ENCODE measurements at places on chromosomes 7 and 10.

- no peak for DNase-seq
These were observed 228.2 kb upstream of the CCDC6 start for GRCh38 chr10:60134548-60134947.

GRCh38 chr10:96124230-96125141, 5.6 kb upstream of the ZNF518A start:
- DNase-seq: peak; percentile 33

- DNase-seq: no peak
These were observed 10.0 kb upstream of the INPP5F start for GRCh38 chr10:119715628-119716505.

- DNase-seq: no peak
These were observed 53.5 kb downstream of the TRIL start for GRCh38 chr7:28904578-28905048.

DNA sequence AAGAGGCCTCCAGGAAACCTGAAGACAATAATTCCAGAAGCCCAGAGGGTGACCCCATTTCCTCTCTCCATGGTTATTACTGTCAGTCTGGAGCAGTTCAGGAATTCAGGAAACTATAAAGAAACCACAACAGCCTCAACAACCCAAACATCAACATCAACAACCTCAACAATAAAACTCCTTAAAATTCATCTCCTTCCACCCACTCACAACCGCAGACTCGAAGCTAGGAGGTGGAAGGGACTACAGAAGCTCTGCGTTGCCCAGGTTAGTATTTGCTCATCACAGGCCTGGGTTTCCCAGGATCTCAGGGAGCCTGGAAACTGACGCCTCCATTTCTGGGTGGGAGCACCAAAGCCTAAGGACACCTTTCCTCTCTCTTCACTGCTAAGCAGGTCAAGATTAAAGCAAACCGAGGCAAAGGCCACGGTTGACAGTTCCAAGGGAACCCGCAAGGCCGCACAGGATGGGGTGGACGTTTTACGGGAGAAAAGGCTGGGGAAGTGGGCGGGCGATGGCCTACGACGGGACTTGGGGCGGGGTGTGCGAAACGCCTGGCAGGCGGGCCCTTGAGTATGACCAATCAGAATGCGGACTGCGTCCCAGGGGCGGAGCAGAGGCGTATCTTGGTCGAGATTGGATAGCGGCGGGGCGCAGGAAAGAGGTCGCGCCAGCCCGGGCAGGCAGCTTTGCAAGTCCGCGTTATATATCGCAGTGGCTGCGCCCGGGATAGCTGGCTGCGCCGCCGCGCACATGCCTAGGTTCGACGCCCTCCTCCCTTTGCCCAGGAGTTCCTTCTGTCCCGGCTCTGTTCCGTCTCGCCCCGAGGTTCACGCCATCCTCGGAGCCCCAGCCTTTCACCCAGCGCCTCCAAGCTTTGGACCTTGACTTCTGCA, at the start of gene ELOVL3:
ELOVL3 (plus strand) TSS at position 654 of the 896 bp plus-strand sequence. CDS start 250 bp downstream, outside the sequence.
- DNase-seq: peak; percentile 65

- DNase-seq: no peak
These were observed 131.1 kb downstream of the CNNM2 start for GRCh38 chr10:103049237-103049636.

DNA sequence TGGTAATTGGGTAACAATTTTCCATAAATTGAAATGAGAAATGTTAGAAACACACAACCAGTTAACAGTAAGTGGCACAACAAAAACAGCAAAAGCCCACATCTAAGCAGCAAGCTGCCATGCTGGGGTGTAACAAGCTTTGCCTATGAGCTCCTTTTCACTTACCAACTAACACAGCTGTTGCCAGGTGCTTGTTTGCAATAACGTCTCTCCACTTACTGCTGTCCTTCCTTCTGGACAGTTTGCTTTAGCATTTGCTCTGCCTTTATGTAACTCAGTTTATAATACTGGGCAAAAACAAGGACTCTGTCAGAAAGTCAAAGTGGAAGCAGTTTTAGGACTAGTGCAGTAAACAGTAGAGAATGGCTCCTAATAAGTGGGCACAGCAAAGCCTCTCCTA, 740.9 kb downstream of the POM121L12 start:
- no peak for DNase-seq

- no peak for DNase-seq
These were observed 216.0 kb downstream of the BMPER start for GRCh38 chr7:34121366-34121765.

DNA sequence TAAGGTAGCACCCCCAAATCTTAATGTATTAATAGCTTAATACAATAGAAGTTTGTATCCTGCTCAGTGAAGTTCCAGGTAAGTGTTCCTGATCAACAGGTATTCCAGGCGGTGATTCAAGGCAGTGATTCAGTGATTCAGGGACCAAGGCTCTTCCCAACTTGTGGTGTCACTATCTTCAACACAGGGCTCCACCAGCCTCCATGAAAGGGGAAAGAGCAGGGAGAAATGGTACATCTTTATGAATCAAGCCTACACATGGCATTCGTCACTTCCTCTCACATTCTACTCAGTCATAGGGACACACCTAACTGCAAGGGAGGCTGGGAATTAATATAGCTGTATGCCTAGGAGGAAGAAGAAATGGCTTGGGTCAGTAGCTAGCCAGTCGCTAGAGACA, 5.1 kb downstream of the GOLGA7B start:
- DNase-seq: no peak

DNA sequence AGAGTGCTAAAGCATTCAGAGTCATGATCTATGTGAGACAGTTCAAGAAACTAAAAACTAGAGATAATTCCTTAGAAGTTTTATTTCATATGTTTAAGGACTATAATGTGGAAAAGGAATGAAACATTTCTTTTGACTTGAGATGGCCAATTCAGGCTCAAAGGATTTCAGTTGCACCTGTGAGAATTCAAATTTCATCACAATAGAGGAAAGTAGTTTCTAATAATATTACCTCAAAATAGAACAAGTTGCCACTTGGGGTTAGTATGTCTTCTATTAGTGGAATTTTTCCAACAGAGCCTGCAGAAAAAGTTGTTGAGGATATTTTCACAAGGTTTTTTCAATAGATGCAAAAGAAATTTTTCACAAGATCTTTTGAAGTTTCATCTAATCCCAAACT, 37.4 kb downstream of the TMEM26 start:
- DNase-seq: no peak

GRCh38 chr7:92967238-92967637, 130.9 kb upstream of the CDK6 start:
- no peak for DNase-seq

- DNase-seq: peak; percentile 9
These were observed 15.4 kb downstream of the PTPRN2 start for GRCh38 chr7:158572000-158572828.

- DNase-seq: no peak
These were observed 44.8 kb downstream of the MYOF start for GRCh38 chr10:93437086-93437945.

DNA sequence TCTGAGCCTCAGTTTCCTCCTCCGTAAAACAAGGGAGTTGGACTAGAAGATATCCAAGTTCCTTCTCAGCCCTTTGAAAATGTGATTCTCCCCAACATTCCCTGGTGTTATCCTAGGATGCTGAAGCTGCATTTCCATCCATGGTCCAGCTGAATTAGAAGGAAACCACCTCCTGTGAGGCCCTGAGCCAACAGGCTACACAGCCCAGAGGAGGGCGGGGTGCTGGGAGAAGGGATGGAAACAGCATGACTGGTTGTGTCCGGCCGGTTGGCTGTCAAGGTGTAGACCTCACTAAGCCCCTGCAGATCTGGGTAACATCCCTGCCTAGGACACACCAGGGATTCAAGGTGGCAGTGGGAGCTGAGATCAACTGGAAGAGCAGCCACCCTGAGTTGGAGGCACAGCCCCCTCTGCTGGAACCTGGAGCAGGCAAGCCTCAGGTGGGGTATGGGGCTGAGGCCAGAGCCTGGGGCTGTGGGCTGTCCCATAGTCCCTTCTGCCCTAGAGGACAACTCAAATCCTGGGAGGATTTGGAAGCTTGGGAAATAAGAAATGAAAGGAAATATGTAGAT, 72.0 kb downstream of the PAX2 start:
- peak; percentile 52 for DNase-seq

DNA sequence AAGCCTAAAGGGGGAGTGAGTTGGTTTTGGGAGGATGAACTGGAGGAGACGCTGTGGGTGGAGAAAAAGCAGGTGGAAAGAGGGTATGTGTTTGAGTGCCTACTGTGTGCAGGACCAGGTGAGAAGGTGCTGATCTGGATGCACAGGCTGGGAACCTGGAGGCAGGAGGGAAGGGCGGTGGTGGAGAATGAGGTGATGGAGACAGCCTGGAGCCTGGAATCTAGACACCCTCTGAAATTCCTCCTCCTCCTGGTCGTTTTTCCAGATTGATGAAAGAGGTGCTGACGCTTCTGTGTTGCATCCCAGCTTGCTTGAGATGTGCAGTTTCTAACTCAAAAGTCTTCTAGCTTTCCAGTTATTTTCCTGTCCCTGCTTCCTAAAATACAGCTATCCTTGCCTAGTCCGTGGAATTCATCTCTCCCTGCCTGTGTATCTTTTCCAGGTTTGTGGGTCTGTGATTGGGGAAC, 67.5 kb downstream of the LRMDA start:
- DNase-seq: no peak

DNA sequence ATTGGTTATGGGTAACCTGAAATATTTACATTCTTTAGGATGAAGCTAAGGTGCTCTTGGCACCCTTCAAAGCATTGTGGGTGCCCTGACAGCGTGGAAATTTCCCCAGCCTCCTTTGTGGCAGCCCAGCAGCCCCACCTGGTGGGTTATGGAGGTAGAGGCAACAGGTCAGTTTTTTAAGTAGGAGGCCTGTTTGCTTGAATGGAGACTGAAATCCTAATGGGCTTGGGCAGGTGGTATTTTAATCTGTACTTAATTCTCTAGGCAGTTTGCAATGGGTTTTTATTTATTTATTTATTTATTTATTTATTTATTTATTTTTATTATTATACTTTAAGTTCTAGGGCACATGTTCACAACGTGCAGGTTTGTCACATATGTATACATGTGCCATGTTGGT, 139.4 kb downstream of the EPC1 start:
- no peak for DNase-seq

GRCh38 chr7:115779561-115779960, 251.0 kb downstream of the TFEC start:
- DNase-seq: no peak

GRCh38 chr10:128000471-128001362, 93.8 kb downstream of the PTPRE start:
- no peak for DNase-seq

GRCh38 chr7:107917763-107918651, 27.0 kb downstream of the DLD start:
- DNase-seq: peak; percentile 27

GRCh38 chr10:47414752-47415519, 30.8 kb upstream of the ZNF488 start:
- DNase-seq: no peak

- DNase-seq: peak; percentile 59
These were observed 82.2 kb upstream of the NAMPT start for GRCh38 chr7:106367018-106367420.

DNA sequence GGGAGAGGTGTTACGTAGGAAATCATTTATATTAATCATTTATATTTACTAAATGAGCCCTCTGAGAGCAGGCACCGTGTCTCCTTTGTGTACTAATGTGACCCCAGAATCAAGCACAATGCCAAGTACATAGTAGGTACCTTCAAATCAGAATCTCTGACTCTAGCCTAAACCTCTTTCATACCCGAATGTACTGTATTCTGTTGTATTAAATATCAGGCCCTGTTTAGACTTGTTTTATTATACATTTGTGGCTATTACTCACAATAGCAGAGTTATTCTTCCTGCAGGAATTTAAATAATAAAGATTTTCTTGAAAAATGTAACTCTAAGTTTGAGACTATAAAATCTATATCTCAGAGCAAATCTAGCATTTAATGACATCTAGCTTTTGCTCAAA, 297.3 kb downstream of the EXOC4 start:
- DNase-seq: no peak

- DNase-seq: no peak
These were observed 3.8 kb upstream of the GRIFIN start for GRCh38 chr7:2480070-2480408.

GRCh38 chr10:48366261-48366660, 59.8 kb downstream of the MAPK8 start:
- no peak for DNase-seq

GRCh38 chr7:134875867-134876266, 96.4 kb downstream of the CALD1 start:
- no peak for DNase-seq

DNA sequence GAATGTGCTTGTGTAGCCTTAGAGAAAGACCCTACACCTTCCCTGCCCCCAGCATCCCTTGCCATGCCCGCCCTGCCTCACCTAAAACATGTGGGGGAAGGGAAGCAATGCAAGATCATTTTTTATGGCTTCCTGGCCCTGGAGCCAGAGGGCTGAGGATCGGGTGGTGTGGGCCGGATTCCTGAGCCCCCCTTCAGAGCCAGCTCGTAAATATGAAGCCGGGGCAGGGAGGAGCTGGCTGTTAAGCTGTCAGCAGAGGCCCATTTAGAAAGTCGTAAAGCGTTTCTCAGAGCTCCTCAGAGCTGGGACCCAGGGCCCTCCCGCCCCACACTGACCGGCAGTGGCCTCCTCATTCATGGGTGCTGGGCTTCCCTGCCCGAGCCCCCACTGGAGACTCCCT, 23.9 kb downstream of the UNC5B start:
- DNase-seq: no peak

DNA sequence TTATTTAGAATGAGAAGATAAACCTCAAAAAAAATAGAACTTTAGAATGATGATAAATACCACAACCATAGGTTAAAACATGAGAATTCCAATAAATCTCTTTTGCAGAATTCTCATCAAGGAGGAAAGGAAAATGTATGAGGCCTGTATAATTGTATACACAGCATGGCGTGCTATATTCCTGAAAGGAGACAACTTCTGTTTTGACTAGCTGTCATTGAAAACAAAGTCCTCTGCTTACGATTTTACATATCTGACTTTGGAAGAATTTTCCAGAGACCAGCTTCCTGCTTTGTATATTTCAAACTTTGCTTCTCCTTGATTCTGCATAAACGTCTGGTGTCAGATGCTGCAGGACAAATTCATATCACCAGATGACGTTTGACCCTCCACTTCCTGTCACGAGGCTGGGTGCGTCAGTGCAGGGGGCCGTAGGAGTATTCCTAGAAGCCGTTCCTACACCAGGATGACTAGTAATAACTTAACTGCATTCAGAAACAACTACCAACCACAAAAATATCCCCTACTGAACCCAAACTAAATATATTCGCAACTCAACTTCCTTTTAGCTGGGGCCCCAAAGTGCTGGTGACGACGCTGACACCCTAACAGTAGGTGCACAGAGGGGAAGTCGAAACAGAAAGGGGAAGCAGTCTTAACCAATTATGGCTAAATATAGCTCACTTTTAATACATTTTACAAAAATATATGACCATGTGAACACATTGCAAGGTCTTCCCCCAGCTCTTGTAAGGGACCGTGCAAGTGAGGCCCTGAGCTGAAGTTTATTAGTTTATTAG, 178.6 kb upstream of the INHBA start:
- no peak for DNase-seq

- DNase-seq: peak; percentile 2
These were observed 37.1 kb upstream of the GDF10 start for GRCh38 chr10:47262606-47263533.

GRCh38 chr10:89115876-89116627, 91.1 kb downstream of the CH25H start:
- no peak for DNase-seq
